Muscle of back (tissue), 13 donors: ENCODE measurements at places on chromosomes 16 and 17.

DNA sequence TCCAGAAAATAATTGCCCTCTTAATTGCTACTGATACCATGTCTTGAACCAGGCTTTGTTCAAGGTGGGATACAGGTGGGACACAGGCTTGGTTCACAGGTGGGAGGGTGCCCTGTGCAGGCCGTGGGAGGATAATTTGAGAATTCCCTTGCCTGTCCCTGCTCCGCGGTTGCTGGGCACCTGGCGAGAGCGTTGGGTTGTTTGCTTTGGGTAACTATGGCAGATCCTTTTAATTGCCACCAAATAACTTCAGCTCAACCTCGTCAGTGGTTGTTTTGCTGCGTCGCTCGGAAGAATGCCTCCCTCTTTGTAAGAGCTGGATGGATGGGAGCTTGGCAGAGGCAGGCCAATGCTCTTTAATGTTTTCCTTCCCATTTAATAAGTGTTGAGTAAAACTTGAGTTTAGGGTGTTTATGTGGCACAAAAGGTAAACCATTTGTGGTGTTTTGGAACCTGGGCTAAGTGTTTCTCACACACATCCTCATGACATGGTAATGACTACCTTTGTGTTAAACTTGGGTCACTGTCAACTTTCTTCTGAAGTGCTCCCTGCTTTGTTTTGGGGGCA lies 202.5 kb downstream of the MSI2 start:
- DNase-seq: no peak

DNA sequence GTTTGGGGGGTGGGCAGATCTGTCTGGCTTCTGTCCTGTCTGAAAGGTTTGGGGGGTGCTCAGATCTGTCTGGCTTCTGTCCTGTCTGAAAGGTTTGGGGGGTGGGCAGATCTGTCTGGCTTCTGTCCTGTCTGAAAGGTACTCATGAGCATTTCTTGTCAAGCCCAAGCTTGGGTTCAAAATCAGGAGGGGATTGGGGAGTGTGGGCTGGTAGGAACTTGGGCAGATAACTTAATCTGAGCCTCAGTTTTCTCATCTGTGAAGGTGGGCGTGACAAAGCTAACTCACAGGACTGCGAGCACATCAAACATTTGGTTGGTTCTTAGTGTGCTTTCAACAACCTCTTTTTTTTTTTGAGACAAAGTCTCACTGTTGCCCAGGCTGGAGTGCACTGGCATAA lies 35.2 kb downstream of the HAPSTR1 start:
- no peak for DNase-seq

- DNase-seq: no peak
Observed at GRCh38 chr17:61856035-61856434, 7.3 kb downstream of the BRIP1 start.

DNA sequence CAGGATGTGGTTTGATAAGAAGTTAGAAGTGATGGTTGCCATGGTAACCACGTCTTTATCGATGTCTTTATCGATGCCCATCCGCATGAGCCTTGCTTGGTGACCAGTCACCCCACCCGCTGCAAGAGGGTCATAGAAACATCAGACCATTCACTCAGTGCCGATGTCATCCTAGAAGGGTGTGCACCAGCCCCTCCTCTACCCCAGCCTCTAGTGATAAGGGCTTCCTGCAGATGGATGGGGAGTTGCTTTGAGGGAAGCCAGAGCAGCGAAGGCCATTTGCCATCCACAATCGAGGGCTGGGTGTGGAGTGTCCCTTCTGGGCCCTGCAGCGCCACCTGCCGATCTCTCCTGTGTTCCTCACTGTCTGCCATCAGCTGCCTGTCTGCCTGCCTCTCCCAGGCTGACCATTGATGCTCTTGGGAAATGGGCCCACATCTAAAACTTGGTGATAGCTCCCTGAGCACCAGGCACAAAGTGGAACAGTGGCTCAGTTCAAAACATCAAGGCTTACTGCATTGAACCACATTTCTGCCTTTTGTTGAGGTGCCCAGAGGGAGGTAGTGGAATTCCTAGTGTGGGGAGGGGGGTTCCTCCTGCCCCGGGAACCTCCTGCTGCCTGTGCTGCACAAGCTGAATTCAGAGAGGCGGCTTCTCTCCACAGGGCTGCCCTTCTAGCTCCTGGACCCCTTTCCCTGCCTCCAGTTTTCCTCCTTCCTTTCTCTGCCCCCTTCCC lies 8.9 kb downstream of the CALB2 start:
- no peak for DNase-seq

DNA sequence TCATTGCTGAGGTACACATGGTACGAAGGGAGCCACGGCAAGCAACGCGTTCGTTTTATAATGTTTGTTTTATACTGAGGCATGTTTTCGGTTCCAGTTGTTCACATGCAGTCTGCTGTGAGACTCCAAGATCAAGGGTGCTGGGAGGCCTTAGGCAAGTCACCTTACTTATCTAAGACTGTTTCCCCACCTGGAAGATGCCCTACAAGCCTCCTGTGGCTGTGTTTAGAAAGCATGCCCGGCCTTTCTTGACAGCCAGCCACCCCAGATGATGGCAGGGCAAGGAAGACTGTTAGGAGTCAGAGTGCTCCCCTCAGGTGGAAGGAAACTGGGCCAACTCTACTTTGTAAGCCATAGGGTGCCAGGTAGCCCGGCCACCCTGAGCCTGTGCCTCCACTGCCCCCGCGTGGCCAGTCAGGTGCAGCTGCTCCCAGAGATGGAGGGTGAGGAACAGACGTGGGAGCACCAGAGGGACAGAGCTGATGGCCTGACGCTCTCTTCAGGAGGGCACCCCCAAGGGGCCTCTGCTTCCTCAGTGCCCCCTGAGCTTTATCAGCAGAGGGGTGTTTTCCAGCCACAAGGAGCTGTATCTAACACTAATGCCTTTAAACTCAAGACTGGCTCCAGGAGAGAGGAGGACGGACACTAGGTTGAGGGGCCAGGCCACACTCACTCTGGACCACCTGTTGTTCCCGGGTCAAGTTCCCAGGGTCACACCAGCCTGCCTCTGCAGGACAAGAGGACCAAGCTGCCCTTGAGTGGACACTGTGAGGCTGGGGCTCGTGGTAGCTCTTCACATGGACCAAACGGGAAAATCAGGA lies 5.4 kb downstream of the NAT9 start:
- DNase-seq: peak; percentile 43

- peak; percentile 82 for DNase-seq
Observed at GRCh38 chr16:30941600-30942425, 7.1 kb upstream of the ORAI3 start.

DNA sequence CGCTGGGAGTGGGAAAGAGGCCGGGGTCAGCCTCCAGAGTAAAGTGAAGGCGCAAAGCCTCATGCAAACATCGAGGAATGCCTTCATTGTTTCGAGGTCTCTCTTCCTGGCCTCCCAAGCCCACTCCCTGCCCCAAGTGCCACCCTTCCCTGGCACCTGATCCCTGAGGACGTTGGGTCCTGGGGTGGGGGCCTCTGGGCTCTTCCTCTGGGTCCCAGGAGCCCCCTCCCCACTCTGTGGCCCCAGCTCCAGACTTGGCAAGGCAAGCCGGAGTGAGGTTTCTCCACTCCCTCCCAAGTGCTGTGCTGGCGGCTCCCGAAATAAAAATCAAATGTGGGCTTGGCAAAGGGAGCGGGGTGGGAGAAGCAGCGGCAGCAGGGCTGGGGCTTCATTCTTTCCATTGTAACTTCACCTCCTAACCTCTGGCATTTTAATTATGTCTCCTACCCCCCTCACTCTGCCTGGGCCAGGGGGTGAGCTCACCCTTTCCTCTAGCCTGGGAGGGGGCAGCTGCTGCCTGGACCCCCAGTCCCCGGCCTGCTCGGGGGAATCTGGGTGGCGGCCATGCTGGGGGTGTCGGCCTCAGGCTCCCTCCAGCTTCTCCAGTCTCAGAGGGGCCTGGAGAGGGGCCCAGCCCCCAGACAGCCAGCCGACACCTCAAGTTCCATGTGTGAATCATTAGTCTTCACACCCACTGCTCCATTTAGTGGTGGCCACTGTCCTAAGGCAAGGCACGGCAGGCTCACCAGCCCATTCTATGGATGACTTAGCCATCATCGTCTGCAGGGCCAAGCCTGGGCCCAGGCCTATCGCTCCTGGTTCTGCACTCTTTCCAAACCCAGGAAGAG lies 14.6 kb upstream of the TMEM92 start:
- DNase-seq: peak; percentile 68

DNA sequence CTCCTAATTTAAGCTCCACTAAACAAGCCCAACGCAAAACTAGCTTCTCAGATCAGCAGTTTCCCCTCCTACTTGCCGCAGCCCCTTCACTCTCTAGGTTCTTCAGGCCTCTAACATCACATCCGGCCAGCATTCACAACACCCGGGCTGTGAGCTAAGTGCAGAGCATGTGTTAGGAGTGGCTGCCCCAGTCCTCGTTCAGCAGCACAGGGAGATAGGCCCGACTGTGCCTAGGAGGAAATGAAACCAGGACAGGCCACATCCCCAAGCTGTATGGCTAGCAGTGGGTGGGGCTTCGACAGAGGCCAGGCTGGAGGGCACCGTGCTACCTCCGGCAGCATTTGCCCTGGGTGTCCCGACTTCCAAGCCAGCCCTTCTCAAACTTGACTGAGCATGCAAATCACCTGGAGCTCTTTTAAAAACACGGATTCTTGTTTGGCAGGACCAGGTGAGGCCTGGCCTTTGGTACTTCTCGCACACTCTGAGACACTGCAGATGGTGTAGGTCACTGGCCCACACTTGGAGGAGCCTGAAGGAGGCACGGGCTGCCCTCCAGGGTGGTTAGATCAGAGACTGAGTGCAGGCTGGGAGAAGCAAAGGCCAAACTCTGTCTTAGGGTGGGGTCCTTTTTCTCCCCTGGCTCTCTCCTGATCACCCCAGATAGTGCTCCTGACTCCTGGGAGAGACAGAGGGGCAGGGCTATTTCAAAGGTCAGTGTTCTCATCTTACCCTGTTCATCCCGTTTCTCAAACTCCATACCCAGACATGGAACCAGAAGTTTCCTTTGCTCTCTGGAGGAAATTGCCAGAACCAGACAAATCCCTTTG lies 202.0 kb downstream of the C16orf78 start:
- DNase-seq: peak; percentile 58

DNA sequence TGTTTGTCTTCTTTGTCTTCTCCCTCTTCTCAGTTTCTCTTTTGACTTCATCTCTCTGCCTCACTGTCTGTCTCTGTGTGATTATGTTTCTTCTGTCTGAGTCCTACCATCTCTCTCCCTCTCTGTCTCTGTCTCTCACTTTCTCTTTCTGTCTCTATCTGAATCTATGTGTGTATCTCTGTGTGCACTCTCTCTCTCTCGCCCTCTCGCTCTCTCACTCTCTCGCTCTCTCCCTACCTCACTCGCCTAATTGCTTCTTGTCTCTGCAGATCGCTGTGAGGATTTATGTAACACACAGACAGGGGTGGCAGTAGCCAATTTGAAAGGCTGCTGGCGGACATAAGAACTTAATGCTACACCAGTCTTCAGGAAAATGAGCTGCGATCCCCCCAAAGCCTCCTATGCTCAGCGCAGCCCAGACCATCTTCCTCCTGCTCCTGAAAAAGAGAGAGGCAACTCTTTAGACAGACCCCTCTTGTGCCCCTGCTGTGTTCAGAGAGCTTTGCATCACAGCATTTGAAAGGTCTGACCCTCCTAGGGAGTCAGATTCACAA lies 140.9 kb downstream of the CCT6B start:
- DNase-seq: no peak

DNA sequence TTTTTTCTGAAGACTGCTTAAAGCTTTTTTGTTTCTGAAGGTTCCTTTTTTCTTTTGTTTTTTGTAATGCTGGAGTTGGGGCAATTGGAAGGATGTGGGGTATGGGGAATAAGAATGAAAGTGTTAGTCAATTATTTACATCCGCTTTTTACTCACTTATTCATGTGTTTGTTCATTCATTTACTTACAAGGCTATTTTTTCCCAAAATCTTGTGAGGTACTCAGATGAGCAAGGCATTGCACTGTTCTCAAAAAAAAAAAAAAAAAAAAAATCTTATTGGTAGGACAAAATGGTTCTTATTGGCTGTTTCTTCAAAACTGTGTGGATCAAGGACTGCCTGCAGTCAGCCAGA lies 55.7 kb downstream of the PLD6 start:
- no peak for DNase-seq

DNA sequence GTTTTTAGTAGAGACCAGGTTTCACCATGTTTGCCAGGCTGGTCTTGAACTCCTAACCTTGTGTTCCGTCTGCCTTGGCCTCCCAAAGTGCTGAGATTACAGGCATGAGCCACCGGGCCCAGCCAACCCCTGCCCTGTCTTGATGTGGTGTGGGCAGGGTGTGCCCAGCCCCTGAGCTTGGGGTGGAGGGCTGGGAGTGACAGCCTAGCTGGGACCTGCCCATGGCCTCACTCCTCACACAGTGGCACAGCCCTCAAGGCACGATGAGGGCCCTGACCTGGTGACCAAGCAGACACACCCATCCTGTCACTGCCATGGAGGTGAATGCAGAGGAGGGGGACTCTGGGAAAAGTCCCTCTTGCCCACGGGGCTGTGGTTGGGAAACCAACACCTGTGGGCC lies 3.0 kb downstream of the IL32 start:
- no peak for DNase-seq

GRCh38 chr16:22843122-22843521 lies 29.2 kb downstream of the HS3ST2 start:
- DNase-seq: no peak

DNA sequence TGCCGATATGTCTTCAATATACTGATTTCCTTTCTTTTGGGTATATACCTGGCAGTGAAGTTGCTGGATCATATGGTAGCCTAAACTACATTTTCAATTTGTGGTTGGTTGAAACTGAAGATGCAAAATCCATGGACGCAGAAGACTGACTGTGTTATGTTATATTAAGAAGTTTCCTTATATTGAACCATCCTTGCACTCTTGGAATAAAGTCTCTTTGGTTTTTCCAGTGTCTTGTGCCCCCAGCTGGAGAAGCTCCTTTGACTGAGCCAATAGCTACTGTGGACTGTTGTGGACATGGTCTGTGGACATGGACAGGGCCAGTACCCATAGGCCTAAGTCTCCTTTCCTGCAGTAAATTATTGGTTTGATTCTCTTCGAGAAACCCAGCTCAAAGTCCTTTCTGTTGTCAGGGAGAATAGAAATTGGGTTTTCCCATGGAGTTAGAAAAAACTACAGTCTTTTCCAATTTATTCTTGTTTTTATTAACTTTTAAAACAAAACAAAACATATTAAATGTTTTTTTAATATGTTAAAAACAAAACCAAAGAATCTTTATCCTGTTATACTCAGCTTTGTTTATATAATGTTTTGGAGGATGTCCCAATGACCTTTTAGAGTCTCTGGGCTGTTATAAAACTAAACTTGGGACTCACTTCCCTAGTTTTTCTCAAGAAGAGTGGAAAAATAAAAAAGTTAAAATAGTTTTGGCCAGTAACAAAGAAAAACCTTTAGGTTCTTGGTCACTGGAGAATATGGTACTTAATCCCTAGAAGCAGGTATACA lies 15.2 kb upstream of the IL34 start:
- DNase-seq: no peak

- no peak for DNase-seq
Observed at GRCh38 chr16:86680162-86680561, 101.8 kb downstream of the FOXL1 start.

DNA sequence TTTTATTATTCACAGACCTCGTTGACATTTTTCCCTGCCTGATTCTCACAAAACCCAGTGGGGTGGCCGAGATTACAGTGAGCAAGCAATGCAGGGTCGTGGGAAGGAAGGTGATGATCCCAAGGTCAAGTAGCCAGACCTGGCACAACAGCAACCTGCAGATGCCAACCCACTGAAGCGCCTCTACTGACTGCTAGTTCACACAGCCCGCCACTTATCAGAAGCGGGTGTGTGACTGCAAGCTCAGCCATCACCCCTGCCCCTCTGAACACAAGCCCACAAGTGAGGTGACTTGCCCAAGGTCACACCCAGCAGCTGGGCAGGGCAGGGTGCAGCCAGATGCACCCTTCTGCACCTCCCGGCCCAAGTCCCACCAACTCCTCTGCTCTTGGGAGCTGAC lies 7.1 kb downstream of the TFAP4 start:
- no peak for DNase-seq

GRCh38 chr16:73232555-73233328 lies 184.8 kb upstream of the ZFHX3 start:
- DNase-seq: peak; percentile 80
